ENCODE measurements at places on chromosomes 1 and 21.

GRCh38 chr1:10283318-10283984 is 73.1 kb downstream of the KIF1B start:
- DNase-seq = no peak

DNA sequence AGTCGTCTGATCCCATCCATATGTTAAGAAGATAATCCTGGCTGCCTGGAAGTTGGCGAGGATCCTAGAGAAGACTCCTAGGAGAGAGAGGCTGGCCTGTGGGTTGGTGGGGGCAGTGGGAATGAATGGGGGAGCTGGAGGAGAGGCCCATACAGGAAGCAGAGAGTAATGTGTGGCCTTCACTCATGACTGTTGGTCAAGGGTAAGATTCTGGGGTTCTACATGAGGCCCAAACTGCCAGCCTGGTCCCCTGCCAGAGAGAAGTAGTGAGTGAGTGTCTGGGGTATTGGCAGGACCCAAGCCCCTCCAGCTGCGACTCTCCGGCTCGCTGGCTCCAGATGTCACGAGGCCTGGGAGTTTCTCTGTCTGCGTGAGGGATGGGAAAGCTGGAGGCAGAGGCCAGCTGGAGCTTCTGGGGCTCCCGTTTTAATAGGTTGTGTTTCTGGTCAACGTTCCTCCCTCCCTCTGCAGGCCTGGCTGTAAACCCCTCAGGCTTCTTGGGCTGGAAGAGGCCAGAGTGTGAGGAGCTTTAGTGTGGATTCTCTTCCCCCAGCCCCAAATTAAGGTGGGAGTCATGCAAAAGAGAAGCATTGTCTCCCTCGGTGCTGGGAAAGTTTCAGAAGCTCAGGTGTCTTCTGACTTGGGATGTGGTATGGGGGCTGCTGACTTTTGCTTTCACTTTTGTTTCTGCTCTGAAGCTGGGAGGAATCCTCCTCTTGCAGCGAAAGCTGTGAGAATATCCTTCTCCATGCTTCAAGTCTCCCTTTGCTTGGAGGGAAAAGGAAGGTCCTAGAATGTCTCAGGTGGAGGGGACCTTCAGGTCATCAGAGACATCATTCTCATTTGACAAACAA is 2.6 kb downstream of the TMEM51 start:
- DNase-seq = no peak

GRCh38 chr1:55534565-55535121 is 319.5 kb upstream of the USP24 start:
- no peak for DNase-seq

DNA sequence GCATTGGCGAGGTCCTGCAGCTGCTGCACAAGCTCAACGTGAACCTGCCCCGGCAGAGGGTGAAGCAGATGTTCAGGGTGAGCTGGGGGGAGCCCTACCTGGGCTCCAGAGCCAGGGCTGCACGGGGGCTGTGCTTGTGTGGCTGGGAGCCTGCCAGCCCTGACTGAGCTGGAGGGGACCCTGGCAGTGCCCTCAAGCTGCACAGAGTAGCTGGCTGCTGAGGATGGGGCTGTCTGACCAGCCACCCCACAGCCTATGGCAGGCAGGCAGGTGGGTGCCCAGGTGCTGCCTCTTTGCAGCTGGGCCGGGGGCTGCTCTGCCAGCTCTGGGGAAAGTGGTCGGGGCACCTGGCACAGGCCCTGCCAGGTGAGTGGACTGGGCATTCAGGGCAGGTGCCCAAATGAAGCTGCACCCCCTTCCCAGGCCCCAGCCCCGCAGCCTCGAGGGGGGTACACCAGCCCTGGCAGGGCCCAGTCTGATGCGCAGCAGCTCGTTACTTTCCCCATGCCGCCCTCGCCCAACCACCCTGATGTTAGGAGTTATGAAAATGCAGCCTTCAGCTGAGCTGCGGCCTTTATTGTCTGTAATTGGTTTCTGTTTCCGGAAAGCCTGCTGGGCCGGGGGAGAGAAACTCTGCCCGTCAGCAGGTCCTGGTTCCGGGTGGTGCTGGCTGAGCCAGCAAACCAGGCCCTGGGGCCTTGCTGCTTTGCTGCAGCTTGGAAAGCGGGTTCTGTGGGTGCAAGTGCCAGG is 4.3 kb downstream of the PLCH2 start:
- DNase-seq = no peak

DNA sequence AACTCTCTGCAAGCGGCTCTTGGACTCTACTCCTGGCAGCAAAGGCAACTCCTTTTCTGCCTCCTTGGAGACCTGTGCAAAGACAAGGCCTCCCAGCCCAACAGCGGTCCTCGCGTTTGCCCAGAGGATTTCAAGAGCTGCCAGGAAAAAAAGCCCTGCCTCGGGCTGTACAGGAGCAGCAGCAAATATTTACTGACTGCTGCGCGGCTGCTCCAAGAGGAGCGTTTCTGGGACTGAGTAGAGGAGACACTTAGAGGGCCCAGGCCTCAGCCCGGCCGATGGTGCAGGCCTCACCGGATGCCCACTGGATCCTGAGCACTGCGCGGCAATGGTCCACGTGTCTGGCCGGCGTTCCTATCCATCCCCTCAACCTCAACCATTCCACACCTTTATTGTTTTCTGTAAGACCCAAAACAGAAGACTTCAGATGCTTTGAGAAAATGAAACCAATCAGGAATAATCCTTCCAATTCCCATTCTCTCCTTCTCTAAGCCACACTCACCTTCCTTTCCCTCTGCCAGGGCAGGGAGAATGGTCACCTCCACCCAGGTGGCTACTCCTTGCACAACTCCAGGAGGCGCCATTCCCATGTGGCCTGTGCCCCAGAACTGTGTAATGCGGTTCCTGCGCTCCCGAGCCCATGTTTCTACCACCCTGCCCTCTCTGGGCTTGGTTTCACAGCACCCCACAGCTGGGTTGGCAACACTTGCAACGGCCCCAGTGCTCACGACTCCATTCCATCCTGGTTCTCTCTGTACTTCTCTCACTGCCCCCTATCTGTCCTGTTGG is 215.8 kb downstream of the TRABD2B start:
- DNase-seq = no peak

- no peak for DNase-seq
Measured at GRCh38 chr1:118785246-118785645, 202.9 kb downstream of the TBX15 start.

DNA sequence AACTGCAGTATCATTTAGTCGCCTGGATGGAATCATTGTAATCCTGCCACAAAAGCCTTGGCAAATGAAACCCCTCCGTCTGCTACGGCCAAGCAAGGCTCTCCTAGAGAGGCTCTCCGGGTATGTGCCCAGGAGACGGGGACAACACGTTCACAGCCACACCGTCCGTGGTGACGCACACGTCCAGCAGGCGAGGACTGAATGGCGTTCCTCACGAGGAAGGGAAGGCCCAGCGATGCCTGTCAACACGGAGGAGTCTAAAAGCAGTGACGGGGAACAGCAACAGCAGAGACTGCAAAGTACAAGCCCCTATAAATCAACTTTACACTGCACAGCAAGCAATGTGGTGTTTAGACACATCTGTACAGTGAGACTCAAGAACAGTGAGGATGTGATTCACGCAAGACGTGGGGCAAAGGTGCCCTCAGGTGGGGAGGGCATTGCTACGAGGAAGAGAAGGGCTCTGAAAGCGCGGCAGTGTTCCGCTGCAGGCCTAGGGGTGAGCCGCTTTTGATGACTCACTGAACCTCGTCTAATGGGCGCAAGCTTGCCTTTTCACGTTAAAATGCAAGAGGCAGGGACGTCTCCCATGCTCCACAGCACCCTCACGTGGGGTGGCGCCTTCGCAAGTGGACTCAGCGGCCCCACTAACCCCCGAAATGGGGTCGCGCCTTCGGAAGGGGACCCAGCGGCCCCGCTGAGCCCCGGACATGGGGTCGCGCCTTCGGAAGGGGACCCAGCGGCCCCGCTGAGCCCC is 6.8 kb downstream of the WRAP73 start:
- DNase-seq = no peak

- no peak for DNase-seq
Measured at GRCh38 chr21:14677013-14677412, 130.9 kb upstream of the SAMSN1 start.

GRCh38 chr1:100543640-100544039 is 5.7 kb downstream of the GPR88 start:
- DNase-seq = no peak

- no peak for DNase-seq
Measured at GRCh38 chr21:33945652-33946270, 30.2 kb upstream of the ATP5PO start.

DNA sequence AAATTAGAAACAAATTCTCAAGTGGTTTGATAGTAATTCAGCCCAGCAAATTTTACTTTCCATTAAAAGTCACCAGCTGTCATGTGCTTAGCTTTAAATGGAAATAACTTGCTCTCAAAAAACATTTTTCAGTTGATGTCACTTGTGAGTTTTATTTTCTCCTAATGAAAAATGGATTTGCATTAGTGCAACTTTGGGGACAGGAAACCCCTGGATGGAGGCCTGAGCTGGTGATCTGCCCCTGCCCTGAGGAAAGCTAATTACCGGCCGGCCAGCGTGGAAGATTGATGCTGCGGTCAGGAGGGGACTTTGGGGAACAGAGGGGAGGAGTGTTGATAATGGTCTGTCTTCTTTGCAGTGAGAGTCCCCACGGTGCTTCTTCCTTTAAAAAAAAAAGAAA is 66.8 kb upstream of the ANGPTL1 start:
- DNase-seq = no peak

GRCh38 chr1:5711079-5711478 is 281.1 kb downstream of the NPHP4 start:
- DNase-seq = no peak

DNA sequence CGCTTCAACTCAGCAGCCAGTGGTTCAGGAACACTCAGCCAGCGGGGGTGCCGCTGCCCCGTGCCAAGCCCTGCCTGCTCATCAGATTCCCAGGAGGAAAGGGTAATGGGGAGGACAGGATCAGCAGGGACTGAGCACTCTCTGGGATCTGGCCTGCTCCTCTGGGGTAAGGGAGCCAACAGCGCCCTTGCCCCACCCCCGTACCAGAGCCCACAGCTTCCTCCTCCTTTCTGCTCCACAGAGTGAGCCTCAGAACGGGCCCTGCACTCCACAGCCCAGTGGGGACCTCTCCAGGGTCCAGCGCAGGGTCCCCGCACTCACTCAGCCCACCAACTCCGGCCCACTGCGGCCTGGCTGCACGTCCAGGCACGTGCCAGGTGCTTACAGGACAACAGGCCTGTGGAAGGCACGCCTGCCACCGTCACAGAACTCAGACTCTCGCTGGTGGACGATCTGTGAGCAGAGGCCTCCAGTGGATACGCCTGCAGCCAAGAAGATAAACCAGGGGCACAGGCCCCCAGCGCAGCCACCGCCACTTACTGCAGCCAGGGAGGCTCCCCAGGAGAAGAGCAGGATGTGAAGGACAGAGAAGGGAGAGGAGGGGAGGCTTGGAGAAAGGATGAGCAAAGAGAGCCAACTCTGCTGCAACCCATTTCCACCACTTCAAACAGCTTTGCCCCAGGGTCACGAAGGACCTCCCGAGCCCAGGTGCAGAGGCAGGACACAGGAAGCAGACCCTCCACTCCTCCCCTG is 2.1 kb downstream of the MEGF6 start:
- no peak for DNase-seq

DNA sequence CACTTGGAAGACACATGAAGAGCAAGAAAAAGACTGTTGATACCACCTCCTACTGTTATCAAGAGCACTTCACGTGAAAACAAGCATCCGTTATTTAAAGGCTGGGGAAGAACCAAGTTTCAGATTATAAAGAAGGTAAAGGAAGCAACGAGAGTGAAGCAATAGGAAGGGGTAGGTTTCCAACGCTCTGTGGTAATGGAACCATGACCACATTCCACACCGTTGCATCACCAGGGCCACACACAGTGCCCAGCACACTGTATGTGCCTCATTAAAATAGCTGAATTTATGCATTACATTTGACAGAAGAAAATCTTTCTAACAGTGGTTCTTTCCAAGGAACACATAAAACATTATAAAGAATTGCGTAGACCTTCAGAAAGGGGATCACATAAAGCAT is 435.8 kb downstream of the MRPL39 start:
- DNase-seq = no peak

DNA sequence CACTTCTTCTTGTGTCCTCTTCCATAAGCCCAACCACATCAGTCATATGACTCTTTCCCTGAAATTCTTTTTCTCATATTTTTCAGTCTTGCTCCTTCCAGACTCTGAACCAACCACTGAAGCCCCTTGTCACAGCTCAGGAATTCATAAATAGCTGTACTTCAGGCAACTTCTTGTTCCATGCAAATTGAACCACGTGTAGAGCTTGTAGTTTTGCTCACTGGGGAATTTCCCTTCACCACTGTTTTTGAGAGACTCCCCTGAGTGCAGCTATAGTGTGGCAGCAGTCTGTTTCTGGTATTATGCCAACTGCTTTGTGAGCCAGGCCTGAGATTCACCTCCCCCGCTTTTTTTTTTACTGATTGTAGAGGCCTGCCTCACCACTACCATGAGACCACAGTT is 150.3 kb upstream of the SPAG17 start:
- no peak for DNase-seq
